AG20443 (cell line): ENCODE measurements at places on chromosomes 1 and 21.

DNA sequence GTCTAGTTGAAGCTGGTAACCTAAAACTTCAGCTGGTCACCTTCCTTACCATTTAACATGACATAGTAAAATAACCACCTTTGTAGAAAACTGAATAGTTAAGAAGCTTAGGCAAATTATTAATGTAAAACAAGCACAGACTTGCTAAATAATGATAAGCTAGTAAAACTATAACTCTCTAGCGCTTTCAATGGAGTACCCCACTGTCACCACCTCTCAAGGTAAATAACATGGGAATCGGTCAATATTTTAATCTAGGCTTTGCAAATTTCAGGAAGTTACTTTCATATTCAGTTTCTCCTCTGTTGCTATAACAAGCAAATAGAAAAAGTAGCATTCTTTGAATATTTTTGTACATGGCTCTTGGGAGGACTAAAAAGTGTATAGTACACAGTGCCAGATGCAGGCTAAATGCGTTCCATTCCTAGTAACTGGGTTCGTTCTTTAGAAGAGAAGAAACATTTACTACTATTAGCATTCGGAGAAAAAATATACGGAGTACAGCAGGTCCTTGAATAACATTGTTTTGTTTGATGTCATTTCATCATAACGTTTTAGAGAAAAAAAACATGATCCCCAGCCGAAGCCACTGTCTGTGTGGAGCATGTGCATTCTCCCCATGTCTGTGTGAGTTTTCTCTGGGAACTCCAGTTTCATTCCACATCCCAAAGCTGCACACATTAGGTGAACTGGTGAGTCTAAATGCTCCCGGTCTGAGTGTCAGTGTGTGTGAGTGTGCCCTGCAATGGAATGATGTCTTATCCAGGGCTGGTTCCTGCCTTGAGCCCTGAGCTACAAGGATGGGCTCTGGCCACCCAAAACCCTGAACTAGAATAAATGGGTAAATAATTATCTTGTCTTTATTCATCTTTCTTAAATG is 52.5 kb downstream of the EPRS1 start:
- DNase-seq = no peak

DNA sequence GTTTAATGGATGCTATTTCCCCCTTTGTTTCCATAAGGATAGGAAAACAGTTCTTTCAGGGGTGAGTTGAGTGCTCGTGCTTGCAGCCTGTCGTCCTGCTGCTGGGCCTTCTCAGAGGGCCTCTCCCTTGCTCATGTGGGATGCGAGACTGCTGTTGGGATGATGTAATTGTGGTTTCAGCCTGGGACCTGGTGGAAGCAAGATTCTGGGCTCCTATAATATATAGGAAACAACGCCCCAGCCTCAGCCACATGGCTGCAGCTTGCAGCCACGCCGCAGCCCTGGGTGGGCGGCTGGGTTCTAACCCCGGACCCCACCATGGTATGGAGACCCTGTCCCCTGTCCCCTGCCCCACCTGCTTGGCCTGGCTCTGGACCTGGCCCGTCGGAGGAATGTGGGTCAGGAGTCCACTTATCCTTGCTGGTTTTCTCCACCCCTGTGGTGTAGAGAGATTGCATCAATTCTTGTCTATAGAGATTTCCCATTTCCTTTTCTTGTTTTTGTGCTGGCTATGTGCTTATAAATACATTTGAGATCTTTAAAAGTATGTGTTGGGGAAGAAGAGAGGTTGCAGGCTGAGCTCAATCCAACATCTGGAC is 357.8 kb downstream of the SIPA1L2 start:
- DNase-seq = peak; percentile 30

- no peak for DNase-seq
Observed at GRCh38 chr1:10904396-10905358, 107.8 kb upstream of the TARDBP start.

DNA sequence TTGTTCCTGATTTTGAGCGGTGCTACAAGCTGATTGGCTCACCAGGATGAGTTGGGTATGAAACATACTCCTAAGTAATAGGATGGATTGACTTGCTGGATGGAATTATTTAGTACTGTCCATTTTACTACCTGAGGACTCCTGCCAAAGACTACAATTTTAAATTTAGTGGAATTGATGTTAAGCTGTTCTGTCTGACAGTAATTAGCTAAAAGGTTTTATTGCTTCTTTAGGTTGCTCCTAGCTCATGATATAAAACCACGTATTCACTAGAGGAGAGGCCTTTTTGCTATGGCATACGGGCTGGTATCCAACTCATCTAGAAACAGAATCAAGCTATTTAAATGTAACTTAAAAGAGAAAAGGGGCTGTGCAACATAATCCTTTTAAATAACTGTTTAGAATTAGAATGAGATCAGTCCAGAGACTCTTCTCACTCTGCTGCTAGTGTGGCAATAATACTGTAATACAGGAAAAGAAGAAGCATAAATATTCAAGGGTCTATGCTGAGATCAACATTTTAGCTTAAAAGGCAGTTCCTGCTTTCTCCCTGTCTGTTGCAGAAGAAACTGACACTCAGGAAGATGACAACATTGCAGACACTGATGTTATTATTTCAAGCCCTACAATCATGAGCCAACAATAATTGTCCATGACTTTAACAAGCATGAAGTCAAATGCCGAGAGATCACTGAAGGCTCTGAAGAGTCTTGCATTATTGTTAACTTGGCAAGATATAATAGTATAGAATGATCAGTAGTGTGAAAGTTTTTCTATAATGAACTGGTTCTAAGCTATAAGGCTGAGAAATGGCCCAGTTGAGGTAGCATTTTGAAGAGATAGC is 258.7 kb upstream of the ADGRL4 start:
- DNase-seq = no peak

GRCh38 chr1:110309139-110309538 is 30.0 kb upstream of the RBM15 start:
- peak; percentile 51 for DNase-seq

GRCh38 chr1:12490532-12491142 is 127.4 kb downstream of the DHRS3 start:
- no peak for DNase-seq

DNA sequence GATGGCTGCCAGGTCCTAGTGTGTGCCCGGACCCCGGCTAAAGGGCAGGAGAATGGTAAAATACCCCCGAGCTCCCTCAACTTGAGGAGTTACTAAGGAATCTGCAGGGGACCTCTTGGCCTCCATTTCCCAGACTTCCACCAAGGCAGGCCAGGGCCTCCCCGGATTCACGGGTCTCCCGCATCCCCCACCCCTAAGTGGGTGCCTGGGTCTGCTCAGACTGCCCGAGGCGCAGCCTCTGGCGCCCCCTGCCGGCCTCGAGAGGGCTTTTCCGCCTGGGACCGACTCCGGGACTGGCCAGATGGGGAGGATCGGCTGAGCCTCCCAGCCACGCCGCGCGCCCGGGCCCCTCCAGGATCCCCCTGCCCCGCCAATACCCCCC is 1.7 kb downstream of the PLEKHG5 start:
- DNase-seq = peak; percentile 94

DNA sequence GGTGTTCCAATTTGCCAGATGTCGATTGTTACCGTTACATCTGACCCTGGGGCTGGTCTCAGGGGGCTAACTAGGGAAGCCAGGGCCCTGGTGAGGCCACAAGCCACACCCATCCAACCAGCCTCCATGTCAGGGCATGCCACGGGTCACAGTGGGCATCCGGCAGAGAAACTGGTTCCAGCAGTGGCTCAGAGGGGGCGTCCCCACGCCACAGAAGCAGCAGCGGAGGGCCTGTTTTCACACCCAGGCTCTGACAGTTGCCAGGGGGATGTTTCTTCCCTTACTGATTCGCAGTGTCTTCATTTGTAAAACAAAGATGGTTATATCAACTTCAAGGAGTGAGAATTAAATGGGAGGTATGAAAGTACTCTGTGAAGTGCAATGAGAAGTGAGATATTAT is 75.0 kb upstream of the COX20 start:
- DNase-seq = no peak

DNA sequence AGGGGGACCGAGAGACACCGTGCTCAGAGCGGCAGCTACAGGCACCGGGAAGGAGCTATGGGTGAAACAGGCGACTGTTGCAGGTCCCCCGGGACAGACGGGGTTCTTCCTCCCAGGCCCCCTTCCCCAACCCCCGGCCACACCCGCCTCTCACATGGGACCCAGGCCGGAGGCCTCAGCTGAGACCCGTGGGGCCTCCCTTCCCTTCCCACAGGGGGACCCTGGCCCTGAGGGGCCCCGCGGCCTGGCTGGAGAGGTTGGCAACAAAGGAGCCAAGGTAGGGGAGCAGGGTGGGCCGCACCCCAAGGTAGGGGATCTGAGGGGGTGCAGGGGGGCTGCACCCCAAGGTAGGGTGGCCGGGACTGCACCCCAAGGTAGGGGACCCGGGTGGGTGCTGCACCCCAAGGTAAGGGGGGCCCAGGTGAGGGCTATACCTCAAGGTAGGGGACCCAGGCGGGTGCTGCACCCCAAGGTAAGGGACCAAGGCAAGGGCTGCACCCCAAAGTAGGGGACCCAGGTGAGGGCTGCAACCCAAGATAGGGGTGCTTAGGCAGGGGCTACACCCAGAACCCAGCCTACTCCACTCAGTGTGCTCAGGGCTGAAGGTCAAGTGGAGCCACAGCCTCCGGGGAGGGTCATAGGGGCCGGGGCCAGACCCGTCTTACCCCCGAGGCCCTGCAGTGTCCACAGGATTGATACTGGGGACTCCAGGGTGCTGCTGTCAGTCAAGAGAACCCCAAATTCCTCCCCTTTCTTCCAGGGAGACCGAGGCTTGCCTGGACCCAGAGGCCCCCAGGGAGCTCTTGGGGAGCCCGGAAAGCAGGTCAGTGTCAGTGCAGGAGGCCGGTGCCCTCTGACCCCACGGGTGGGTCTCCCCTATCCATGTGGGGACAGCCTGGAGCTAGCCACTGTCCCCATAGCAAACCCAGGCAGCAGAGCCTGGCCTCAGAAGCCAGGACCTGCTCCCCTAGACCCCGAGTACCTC is 22.7 kb downstream of the COL6A2 start:
- DNase-seq = peak; percentile 4

GRCh38 chr1:235486321-235486720 is 17.9 kb downstream of the B3GALNT2 start:
- DNase-seq = no peak

- no peak for DNase-seq
Observed at GRCh38 chr1:23210963-23211362, 6.3 kb downstream of the HTR1D start.

- DNase-seq = no peak
Observed at GRCh38 chr1:115560027-115560426, 81.7 kb upstream of the VANGL1 start.

GRCh38 chr1:234498448-234499118 is 19.6 kb upstream of the TARBP1 start:
- DNase-seq = no peak

- no peak for DNase-seq
Observed at GRCh38 chr1:61921435-61921834, 179.2 kb downstream of the PATJ start.

GRCh38 chr1:206067486-206068227 is 14.7 kb downstream of the RHEX start:
- DNase-seq = no peak
